ENCODE measurements at places on chromosomes 3 and 15. TPM values are rescaled to one million over a fixed set of nuclear protein-coding genes. Genes with fewer than 3 reads are reported as not detected.

Gene CELSR3
- 15.2 TPM for total RNA-seq

Gene ULK4
- total RNA-seq: 6.3 TPM

DNA sequence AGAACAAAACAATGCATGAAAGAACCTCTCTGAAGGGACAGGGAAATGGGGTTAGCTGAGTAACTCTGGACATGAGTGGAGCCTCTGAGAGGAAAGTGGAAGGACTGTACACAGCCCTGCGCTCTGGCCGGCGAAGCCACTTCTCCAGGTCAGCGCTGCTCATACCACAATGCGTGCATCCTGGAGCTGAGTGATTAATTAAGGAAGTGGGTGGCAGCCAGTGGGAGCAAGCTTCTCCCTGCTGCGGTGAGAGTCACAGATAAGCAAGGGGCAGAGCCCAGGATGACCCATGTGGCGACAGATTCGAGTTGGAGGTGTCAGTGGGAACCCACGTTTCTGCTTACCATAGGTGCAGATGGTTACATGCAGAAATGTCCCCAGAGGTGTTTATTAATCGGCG lies 48.0 kb downstream of the KLF15 start:
- no peak overlapping the region for H3K27ac ChIP-seq
- H3K36me3 ChIP-seq: no peaks in the 10 kb centered on the region
- no peaks in the 10 kb centered on the region for H3K4me1 ChIP-seq
- H3K27me3 ChIP-seq: no peaks in the 10 kb centered on the region
- DNase-seq: peak; percentile 20

Gene MAP1A
- total RNA-seq: 2.0 TPM

DNA sequence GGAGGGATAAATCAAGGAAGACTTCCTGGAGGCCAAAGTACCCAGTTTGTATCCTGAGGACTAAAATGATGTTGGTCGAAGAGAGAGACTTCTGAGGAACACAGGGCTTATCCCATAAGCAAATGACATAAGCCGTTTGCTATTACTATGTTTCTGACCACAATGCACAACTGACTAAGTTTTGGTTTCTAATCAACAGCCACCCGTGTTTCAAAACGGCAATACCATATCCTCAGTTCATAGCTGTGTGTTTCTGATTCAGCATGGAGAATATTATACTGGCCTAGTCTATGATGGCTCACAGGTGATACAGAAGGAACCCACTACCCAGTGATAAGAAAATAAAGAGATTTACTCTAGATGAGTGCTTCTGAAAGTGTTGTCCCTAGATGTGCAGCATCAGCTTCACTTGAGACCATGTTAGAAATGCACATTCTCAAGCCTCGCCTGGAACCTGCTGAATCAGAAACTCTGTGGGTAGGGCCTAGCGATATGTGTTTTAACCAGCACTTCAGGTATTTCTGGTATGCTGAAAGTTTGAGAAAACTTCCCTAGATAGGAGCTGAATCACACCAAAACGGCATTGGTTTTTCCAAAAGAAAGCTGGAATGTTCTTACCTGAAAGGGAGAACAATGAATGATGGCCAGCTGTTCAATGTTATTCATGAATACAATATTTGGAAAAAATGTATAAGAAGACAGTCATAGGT lies 639.7 kb upstream of the NR2F2 start:
- DNase-seq: no peak
- H3K4me1 ChIP-seq: peaks cover 2% of the 10 kb centered on the region
- no peak overlapping the region for H3K4me3 ChIP-seq
- no peaks in the 10 kb centered on the region for H3K36me3 ChIP-seq
- H3K27ac ChIP-seq: no peak overlapping the region

DNA sequence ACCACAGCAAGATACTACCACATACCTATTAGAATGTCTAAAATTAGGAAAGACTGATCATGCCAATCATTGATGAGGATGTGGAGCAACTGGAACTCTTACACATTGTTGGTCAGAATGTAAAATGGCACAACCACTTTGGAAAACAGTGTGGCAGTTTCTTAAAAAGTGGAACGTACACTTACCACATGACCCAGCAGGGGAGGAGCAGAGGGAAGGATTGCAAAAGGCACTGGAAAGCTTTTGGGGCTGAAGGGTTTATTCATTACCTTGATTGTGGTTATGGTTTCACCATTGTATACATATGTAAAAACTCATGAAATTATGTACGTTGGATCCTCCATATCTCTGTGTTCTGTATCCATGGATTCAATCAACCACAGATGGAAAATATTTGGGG lies 3.3 kb upstream of the EHD4 start:
- H3K27ac ChIP-seq: no peak overlapping the region
- no peak overlapping the region for H3K4me3 ChIP-seq
- no peak for DNase-seq
- peaks cover 5% of the 10 kb centered on the region for H3K36me3 ChIP-seq

- no peak for DNase-seq
- H3K27me3 ChIP-seq: peaks cover 4% of the 10 kb centered on the region
- no peaks in the 10 kb centered on the region for H3K4me1 ChIP-seq
- H3K4me3 ChIP-seq: no peak overlapping the region
Measured at GRCh38 chr15:88954431-88955277, 41.5 kb upstream of the MFGE8 start.

- H3K4me3 ChIP-seq: no peak overlapping the region
- peaks cover 4% of the 10 kb centered on the region for H3K27me3 ChIP-seq
Measured at GRCh38 chr15:31127596-31128261, 26.2 kb upstream of the TRPM1 start.

- peaks cover 28% of the 10 kb centered on the region for H3K4me1 ChIP-seq
- peak; percentile 93 for DNase-seq
- no peak overlapping the region for H3K27ac ChIP-seq
- H3K4me3 ChIP-seq: no peak overlapping the region
- peaks cover 24% of the 10 kb centered on the region for H3K36me3 ChIP-seq
Measured at GRCh38 chr3:15557511-15557946, 36.0 kb upstream of the COLQ start.

- H3K27me3 ChIP-seq: no peaks in the 10 kb centered on the region
- H3K4me3 ChIP-seq: peak overlapping the region; percentile 99
- no peak for DNase-seq
- peaks cover 19% of the 10 kb centered on the region for H3K36me3 ChIP-seq
- H3K4me1 ChIP-seq: peaks cover 41% of the 10 kb centered on the region
Measured at GRCh38 chr3:58334013-58334321, 1.3 kb downstream of the PXK start.

DNA sequence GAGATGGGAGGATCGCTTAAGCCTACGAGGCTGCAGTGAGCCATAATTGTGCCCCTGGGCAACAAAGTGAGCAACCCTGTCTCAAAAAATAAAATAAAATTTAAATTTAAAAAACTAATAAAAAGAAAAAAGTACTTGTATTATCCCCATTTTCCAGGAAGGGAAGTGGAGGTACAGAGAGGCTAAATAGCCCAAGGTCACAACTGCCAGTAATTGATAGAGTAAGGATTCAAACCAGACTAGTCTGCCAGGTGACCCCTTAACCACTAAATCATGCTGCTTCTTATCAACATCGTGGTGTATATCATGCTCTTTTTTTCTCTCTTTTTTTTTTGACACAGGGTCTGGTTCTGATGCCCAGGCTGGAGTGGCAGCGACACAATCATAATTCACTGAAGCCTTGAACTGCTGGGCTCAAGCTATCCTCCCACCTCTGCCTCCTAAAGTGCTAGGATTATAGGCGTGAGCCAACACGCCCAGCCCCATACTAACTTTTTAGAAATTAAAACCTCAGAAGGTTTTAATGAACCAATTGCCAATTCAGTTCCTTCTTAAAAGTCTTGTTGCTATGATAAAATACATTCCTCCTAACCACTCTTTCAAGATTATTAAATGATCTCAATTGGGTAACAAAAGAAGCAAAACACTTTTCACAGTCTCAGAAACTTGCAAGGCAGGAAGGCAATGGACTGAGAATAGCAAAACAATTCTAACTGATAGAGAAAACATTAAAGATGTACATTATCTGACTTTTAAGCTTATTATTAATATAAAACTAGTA lies 30.5 kb downstream of the HERC1 start:
- H3K27ac ChIP-seq: no peak overlapping the region
- H3K4me1 ChIP-seq: peaks cover 52% of the 10 kb centered on the region
- no peak for DNase-seq

DNA sequence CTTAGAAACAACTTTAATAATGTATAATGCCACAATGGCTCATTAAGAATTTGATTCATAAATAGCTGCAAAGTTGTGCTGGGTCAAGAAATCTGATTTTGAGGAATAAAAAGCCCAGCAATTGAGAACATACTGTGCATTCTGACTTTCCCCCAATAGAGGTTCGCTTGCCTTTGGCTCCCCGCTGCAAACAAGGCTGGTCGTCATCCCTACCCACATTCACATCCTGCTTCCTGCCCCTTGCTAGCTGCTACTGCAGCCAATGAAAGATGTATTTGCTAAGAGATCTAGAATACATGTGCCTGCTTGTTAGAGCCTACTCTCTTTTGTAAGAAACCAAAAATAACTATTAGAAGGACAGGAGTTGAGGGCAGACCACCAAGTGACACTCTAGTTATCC lies 51.8 kb upstream of the GUCA1C start:
- H3K4me1 ChIP-seq: no peaks in the 10 kb centered on the region
- H3K27me3 ChIP-seq: peaks cover 7% of the 10 kb centered on the region
- DNase-seq: no peak
- no peak overlapping the region for H3K27ac ChIP-seq
- no peak overlapping the region for H3K4me3 ChIP-seq

Gene FYTTD1
- 53.2 TPM for total RNA-seq

DNA sequence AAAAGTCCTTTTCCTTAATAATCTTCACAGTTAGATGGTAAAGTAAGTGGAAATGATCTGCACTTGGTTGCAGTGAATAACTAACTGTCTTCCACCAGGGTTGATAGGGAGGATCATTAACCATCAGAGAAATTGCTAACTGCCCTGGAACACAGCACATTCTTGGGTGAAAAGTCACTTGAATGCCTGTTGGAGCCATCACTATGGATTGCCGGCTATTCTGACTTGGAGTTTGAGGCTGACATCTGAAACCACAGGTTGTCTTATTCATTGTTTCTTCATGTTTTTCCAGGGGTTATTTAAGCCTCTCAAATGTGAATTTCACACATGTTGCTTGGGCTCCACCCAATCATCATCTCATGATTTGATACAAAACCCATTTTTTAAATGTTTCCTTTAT lies 901.4 kb downstream of the MCTP2 start:
- H3K27me3 ChIP-seq: no peaks in the 10 kb centered on the region
- no peak overlapping the region for H3K4me3 ChIP-seq
- no peak overlapping the region for H3K27ac ChIP-seq
- no peak for DNase-seq

Data from activated CD4-positive, alpha-beta T cell treated with anti-CD3 and anti-CD28 coated beads, Interleukin-2, amount 10 ng/mL, durations not matched to agents 24 days and 14 days (primary cell).